ENCODE measurements at places on chromosomes 4 and X.

GRCh38 chrX:85922821-85923220 lies 124.5 kb downstream of the CHM start:
- no peak for DNase-seq

DNA sequence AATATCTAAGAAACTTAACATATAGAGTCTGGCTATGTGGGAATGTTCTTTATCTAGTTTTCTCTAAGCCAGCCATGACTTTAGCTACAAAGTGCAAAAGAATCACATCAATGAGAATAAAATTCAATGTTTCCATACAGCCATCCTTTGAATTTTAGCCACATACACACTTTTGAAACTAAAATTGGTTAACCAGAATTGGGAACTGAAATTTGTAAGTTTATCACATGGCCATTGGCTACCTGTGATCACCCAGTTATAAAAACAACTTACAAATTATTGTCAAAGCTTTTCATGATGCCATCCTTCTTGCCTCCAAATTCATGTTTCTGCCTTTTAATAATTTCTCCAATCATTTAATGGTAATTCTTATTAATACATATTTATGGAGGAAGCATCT lies 49.9 kb downstream of the PAK3 start:
- DNase-seq = no peak

DNA sequence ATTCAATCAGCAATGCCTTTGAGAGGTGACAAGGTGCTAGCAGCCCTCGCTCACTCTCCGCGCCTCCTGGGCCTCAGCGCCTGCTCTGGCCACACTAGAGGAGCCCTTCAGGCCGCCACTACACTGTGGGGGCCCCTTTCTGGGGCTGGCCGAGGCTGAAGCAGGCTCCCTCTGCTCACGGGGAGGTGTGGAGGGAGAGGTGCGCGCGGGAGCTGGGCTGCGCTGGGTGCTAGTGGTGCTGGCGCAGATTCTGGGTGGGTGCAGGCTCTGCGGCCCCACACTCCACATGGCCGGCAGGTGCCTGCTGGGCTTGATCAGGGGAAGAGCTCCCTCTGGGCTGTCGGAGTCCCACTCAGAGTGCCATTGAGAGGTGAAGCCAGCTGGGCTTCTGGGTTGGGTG lies 351.0 kb downstream of the GASK1B start:
- DNase-seq = no peak

- DNase-seq = no peak
Measured at GRCh38 chr4:143667461-143667860, 33.0 kb downstream of the FREM3 start.

DNA sequence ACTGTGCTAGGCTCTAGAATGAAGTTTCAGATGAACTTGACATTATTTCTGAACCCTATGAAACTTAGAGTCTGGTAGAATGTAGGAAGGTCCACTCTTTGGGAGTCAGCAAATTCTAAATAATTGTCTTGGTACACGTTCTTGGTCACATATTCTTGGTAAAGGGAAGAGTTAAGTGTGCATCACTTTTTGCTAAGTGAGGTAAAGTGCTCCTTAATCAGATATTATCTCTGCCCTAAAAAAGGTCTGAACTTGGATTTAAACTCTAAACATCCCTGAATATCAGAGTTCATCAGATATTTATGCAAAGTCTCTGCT lies 7.2 kb downstream of the OCIAD2 start:
- no peak for DNase-seq

- no peak for DNase-seq
Measured at GRCh38 chr4:41709844-41710481, 38.6 kb downstream of the PHOX2B start.

GRCh38 chrX:47214435-47215077 lies 3.9 kb upstream of the CDK16 start:
- DNase-seq = no peak

DNA sequence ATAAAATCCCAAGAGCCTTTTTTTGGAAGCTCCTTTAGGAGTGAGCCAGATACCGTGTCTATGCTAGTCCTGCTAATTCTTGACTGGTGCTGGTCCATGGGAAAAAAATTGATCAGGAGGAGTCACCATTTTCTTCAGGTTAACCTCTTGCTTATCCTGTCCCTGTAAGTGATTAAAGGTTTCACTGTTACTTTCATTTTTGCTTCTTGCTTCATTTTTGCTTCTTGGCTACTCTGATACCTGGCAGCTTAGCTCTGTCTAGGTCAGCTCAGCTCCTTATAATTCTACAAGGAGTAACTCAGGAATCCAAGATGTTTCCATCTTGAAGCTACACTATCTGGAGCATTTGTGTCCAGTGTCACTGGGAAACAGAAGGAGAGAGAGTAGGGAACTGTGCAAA lies 45.7 kb downstream of the AFM start:
- no peak for DNase-seq

DNA sequence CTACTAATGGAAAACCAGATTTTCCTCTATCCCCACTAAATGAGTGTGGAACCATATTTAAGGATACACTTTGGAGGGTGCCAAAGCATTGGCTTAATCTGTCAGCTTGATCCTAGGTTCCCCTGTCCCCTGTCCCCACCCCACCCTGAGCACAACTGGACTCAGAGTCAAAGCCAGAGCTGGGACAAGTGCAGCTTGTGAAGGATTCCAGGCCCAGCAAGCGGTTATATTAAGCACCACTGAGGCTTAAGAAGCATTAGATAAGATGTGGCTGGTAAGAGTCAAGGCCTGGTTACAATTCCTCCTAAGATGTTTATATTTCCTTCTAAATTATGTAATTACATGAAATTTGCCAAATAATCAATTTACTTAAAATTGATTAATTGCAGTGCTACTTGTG lies 350.0 kb upstream of the GATB start:
- DNase-seq = no peak

GRCh38 chrX:33416273-33416805 lies 205.0 kb upstream of the DMD start:
- DNase-seq = no peak

All from activated B cell treated with CpG ODN at 0.5 μM for 24 hours (primary cell).